ENCODE measurements at places on chromosomes 16 and 17. TPM values are rescaled to one million over a fixed set of nuclear protein-coding genes. Genes with fewer than 3 reads are reported as not detected.

ATP2C2 gene
- not detected for total RNA-seq

KCNH6 gene
- not detected for total RNA-seq

TEKT5 gene
- 0.22 TPM for total RNA-seq

DNA sequence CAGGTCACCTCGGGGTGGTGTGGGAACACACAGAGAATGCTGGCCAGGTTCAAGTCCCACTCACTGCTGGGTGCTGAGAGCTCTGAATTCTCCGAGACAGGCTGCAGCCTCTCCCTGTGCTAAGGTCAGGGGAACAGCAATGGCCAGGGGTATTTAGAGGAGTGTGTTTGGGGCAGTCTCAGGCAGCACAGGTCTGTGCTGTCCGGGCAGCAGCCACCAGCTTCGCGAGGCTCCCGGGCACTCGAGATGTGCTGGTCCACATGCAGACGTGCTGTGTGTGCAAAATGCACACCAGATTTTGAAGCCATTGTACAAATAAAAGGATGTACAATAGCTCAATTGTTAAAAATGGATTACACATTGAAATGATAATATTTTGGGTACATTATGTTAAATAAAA lies 7.1 kb downstream of the NHERF1 start:
- DNase-seq, result no peak

DNA sequence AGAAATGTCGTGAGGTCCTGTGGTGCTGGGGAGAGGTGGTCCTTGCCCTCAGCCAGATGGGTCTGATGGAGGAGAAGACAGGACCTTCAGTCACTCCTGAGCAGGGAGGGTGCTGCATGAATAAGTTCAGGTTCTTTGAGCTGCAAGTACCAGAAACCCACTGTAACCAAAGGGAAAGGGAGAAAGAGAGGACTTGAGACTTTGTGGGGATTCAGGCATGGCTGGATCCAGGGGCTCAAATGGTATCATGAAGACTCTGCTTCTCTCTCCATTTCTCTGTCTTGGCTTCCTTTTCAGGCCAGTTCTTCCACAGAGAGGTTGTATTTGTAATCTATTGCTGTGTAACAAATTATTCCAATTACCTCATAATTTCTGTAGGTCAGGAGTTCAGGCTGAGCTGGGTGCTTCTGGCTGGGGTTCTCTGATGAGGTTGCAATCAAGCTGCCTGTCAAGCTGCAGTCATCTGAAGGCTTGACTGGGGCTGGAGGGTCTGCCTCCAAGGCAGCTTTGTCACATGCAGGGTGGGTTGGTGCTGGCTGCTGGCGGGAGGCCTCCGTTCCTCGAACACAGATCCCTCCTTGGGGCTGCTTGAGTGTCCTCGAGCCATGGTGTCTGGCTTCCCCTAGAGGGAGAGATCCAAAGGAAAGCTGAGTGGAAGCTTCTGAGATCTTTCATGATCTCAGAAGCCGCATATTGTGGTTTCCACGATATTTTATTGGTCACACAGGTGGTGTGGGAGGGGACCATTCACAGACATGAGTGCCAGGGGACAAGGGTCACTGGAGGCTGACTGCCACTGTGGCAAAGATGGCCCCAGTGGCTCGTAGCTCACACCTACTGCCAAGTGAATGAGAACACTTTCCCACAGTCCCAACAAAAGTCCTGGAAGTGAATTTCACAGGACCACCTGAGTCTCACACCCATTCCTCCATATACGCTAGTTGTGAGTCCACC lies 5.9 kb upstream of the ADCY7 start:
- DNase-seq, result no peak

DNA sequence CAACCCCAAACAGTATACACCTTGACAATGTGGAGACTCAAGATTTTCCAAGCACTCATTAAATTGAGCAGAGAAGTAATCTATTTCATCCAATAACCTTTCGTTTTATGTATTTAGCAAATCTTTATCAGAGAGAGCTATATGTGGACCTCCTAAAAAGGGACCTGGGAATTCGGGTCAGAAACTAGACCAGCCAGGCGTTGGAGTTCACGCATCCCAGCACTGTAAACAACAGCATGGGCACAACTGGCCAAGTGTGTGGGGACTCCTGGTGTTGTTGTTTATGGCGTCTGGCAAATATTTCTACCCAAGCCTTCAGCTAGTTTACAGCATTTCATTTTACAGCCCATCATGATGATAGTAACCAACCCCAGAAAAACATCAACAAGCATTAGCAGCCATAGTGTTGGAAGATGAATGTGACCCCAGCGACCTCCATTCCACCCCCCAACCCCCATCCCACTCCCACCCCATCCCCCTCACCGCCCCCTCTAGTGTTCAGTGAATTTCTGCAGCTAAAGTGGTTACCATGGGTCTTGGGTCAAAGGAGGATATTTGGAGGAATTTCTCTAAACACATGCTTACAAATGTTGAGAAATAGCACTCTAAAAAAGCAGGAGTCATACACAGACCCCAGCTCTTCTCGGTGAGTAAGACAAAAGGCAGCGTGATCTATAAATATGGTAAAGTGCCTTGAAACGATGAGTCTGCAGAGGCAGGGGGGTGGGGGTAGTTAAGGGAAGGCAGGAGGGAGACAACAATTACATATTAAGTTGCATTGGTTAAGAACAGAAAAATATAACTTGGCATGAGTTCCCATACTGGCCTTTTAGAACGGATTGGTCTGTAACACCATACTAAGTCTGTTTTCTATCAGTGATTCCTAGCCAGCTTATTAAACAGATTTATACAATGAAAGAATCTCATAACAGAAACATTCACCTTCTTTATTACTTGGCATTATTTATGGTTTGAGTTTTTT lies 91.4 kb upstream of the TBX2 start:
- DNase-seq, result no peak

- no peak for DNase-seq
These were observed 1.5 kb downstream of the PIEZO1 start for GRCh38 chr16:88783391-88784073.

GRCh38 chr17:17440938-17441675 lies 35.7 kb upstream of the MED9 start:
- DNase-seq, result no peak

DNA sequence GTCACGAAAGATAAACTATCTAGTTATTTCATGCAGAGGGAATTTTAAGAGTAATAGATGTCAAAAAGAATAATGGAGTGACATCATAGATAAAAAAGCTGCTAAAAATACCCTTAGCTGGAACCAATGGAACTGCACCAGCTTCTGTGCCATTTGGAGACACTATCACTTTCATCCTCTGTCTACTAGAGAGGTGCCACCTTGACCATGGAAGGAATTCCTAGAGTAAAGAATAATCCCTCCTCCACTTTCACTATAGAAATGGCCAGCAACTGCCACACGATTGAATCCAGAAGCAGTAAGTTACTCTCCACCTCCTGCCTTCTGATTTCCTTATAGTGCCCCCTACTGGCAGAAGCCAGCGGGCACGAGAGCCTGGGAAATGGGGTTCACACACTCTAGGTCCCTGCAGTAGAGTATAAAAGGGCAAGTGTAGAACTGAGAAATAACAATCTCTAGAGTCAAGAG lies 2.8 kb upstream of the ALDH3A2 start:
- no peak for DNase-seq

DNA sequence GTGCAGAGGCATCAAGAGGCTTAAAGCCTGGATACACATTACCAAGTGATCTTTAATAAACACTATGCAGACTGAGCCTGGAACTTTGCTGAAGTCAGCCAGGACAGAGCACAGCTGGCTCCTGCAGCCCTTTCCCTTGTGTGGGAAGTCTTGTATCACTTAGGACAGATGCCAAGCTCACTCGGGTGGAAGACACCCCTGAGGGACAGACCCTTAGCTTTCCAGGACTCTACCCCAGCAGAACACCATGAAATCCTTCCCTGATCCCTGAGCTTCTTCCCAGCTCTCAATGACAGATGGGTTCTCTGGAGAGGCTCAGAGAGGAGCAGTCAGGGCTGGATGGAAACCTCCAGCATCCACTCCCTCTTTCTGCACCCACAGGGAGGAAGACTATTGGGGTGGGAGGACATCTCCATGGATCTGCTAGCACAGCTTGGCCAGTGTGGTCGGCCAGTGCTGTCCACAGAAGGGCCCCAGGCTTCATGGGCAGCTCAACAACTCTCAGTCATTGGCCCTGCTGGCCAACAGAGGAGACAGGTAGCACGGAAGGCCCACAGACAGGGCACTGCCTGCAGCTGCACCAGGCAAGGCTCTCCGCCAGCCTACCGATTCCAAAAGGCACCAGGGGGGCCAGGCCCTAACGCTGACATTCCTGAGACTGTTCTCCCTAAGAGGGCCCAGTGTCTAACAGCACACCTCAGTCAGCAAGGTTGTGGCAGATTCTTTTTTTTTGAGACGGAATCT lies 15.9 kb downstream of the RAB5C start:
- no peak for DNase-seq

DNA sequence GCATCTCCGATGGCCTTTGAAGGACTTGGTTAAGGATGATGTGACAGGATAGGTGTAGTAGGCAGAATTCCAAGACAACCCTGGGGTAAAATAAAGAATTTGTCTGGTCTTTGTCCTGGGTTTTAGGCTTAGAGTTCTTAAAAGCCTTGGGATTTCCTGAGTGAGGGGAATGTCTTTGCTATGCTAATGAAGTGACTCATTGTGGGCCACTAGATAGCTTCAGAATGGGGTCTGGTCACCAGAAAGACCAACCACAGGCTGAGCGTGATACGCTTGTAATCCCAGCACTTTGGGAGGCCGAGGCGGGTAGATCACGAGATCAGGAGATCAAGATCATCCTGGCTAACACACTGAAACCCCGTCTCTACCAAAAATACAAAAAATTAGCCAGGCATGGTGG lies 182.8 kb upstream of the TOX3 start:
- no peak for DNase-seq

Measured in cardiac septum (tissue), 1 donor.